Common myeloid progenitor, CD34-positive (primary cell): ENCODE measurements at places on chromosomes 7 and 10.

DNA sequence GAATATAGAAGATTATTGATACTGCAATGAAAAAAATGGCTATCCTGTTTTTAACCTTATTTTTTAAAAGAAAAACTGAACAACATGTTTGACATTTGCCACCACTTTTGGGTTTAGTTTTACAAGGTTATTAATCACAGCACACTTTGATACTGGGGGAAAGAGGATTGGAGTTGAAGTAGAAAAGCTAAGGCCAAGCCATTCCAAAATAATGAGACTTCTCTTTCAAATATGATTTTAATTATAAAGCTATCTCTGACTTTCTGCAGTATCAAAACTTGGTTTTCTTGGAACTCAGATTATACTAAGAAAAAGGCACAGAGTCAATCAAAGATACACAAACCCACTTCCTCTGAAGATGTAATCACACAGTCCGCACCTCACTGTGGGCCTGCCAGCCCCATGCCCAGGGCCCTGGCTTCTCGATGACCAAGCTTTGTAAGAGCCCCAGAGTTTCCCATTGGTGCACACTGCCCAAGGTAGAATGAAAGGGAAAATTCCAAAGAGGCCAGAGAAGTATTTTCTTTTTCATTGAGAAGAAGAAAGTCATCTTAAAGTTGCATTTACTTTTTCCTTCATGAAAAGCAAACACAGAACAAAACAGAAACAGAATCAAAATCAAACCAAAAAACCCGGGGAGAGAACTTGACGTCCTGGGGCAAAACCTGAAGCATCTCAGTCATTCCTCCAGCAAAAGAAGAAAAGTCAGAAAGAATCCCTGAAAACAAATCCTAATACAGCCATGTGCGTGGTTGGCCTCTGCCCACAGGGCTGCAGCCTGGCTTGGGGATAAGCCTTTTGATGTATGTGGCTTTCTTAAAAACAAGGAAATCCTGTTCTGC lies 187.7 kb upstream of the KLF6 start:
- DNase-seq = peak; percentile 42

GRCh38 chr10:13349463-13350274 lies 1.6 kb upstream of the SEPHS1 start:
- DNase-seq = peak; percentile 52

DNA sequence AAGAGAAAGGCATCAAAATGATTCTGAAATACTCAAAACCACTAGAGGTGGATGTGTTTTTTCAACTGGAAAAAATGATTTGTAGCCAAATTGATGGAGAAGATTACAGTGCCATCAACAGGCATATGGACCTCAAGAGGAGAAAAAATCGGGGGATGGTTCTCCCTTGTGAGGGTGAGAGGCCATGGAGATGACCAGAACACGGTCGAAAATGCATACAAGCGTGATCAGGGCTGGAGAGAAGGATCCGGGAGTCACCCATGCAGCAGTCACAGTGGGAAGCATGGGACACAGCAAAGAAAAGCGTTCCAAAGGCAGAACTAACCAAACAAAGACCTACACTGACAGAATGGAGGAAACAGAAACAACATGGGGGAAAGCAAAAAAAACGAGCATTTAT lies 80.3 kb downstream of the SLC37A3 start:
- DNase-seq = no peak

GRCh38 chr7:22786290-22786932 lies 36.2 kb downstream of the TOMM7 start:
- no peak for DNase-seq

DNA sequence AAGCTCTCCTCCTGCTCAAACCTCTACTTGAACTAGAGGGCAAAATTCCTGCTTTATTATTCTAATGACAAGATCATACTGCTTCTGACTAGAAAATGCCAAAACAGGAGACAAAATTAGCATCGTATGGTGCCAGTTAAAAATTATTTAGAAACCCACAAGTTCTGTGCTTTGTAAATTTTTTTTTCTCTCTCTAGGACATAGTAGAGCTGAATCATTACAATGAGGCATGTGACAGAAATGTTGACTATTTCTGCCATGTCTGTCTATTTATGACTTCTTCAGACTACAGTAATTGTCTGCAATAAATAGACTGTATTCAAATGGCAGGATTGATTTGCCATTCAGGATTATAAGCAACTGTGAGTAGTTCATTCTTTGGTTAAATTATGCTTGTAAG lies 335.8 kb downstream of the PRPF18 start:
- DNase-seq = no peak

- DNase-seq = peak; percentile 76
Observed at GRCh38 chr7:129188372-129188891, at the start of gene SMO. Gene SMO (plus strand): TSS chr7:129188633. CDS start chr7:129189152, 519 bp downstream.

DNA sequence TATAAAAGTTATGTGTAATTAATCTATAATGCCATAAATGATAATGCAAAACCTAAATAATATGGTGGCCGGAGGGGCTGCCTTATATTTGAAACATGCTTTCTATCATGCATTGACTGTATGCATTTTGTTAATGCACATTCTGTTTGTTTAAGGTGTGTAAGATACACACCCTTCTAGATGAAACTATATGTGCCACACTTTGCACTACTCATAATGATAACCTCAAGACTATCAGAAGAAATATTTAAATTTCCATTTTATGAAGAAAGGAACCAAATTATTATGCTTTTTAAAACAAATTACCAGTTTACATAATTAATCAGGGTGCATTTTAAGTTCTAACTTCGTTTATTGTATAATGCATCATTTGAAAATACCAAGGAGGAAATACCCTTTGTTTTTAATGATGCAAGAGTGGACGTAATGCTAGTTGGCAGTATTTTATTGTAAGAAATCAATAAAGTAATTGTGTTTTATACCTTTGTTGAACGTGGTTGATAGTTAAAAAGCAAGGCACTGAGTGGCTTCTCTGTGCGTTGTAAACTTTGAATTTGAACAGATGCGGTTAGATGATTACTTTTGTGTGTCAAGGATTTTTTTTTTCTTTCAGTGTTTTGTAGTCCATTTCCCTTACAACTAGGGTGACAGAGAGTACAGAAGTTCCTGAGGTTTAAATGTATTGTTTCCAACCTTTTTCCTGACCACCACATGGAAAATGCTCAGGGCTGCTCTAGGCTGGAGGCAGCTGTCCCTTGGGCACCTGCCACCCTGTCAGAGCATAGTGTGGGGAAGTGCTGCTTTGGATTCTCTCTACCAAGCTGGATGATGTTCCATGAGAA lies 21.6 kb downstream of the NRBF2 start:
- no peak for DNase-seq

DNA sequence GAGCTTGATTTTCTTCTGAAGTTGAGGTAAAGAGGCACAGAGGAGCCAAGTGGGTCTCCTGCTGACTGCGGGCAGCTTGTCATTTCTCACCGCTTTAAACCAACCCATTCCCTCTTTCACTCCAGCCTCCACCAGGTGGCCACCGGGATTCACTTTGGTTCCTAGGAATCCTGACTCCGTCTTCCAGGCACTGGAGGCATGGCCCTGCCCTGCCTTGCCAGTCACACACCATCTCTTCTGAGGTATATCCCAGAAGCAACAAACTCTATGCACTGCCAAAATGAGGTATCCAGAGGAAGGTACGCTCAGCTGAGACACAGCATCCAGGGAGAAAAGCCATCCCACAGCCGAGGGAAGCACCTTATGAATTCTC lies 280.8 kb downstream of the TNS3 start:
- no peak for DNase-seq

GRCh38 chr7:78080811-78081210 lies 282.2 kb downstream of the PHTF2 start:
- no peak for DNase-seq

- DNase-seq = no peak
Observed at GRCh38 chr7:12649348-12649747, 38.1 kb upstream of the ARL4A start.

- no peak for DNase-seq
Observed at GRCh38 chr7:45253368-45253767, 95.8 kb downstream of the RAMP3 start.
